Gastroesophageal sphincter (tissue), 4 donors: ENCODE measurements at places on chromosomes 2 and 18. TPM values are rescaled to one million over a fixed set of nuclear protein-coding genes. Genes with fewer than 3 reads are reported as not detected.
A peak's percentile ranks its signal among the peaks of the same experiment; 100 is the strongest.

GRCh38 chr2:95023222-95023597 lies 2.3 kb upstream of the MAL start:
- no peak for ATAC-seq

GRCh38 chr2:144194326-144195071 lies 325.4 kb downstream of the ZEB2 start:
- ATAC-seq: no peak

- ATAC-seq: peak; percentile 46
Measured at GRCh38 chr2:178229927-178230326, 35.6 kb downstream of the OSBPL6 start.

- ATAC-seq: no peak
Measured at GRCh38 chr18:76914314-76914713, 92.0 kb downstream of the ZNF236 start.

GRCh38 chr2:127577973-127578372 lies 42.5 kb downstream of the MYO7B start:
- no peak for ATAC-seq

Gene ALK
- 0.96 TPM for total RNA-seq

DNA sequence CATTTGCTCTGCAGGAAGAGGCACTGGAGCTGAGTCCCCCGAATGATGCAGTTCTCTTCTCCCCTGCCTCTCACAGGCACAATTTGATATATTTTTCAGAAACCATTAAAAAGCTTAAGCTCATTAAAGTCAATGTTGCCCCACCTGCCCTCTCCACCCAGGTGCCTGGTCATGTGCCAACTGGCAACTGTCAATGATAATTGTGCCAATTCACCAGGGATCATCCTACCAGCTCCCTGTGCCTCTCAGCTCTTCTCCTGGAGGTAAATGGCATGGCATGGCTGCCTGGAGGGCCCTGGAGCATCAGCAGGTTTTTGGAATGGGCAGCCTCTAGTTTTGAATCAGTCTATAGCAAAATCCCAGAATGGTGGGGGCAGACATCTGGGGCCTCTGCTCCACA lies 279.6 kb upstream of the ID2 start:
- no peak for ATAC-seq

Gene GREB1
- total RNA-seq: 7.9 TPM

GRCh38 chr2:19580830-19581229 lies 222.4 kb upstream of the OSR1 start:
- no peak for ATAC-seq

DNA sequence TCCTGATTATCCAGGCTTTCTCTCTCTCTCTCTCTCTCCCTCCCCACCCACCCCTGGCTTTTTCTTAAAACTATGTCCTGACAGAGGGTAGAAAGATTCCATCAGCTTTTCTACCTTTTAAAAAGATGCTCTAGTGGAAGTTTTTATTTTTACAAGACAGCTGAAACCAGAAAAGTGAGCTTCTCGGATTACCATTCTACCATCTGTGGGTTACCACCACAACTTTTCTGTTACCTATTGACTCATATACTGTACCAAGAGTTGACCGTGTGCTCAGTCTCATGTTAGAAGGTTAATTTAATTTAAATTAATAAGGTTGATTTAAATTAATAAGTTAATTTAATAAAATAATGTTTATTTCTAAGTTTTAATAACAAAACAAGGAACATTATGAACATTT lies 137.6 kb downstream of the UPP2 start:
- ATAC-seq: no peak

GRCh38 chr2:191382801-191383200 lies 137.6 kb downstream of the MYO1B start:
- no peak for ATAC-seq

Gene SCTR
- not detected for total RNA-seq

GRCh38 chr2:120821446-120822160 lies 85.9 kb downstream of the GLI2 start:
- no peak for ATAC-seq

Gene RAPGEF4
- total RNA-seq: 2.5 TPM

GRCh38 chr2:100924520-100925451 lies 77.3 kb upstream of the RPL31 start:
- ATAC-seq: peak; percentile 71

Gene IL36RN
- total RNA-seq: 0.93 TPM

- ATAC-seq: no peak
Measured at GRCh38 chr2:109069331-109070194, 59.4 kb upstream of the SH3RF3 start.

Gene AQP12A
- total RNA-seq: not detected

GRCh38 chr2:182713601-182714000 lies 2.5 kb upstream of the DNAJC10 start:
- ATAC-seq: no peak

- no peak for ATAC-seq
Measured at GRCh38 chr18:47595831-47596501, 334.5 kb downstream of the SMAD2 start.

DNA sequence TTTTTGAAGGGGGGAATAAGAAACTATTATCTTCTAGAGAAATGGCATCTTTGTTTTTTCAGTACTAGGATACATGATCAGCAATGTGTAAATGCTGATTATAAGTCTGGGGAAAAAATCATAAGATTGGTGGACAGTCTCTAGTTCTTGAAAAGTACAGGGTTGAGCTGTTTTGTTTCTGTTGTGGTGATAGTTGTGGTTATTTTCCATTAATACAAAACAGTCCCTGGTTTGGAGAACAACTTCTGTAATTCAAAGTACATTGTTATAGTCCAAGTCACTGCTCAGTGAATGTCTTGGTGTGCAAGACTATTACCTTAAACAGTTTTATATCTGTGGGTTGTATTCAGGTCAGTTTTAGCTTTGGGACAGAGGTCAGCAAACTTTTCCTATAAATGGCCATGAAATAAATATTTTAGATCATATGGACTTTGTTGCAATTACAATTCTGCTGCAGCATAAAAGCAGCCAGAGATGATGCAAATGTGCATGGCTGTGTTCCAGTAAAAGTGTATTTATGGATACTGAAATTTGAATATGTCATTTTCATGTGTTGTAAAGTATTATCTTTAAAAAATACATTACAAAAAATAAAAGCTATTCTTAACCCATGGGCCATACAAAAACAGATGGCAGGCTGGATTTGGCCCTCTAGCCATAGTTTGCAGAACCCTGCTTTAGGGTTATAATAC lies 111.0 kb downstream of the CERS6 start:
- ATAC-seq: no peak

DNA sequence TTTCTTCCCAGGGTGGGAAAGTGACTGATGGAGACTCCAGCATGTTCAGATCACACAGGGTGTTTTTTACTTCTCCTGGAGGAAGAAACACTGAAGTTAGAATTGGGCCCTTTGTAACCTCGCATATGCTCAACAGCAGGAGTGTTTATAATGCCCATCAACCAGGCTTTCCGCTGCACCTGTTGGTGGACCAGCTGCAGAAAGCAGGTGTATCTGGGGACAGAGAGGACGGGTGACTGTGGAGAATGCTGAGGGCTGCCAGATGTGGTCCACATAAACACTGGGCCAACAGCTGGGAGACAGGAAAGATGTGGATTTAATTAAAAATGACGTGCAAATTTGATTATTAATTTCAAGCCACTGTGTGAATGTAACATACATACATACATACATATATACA lies 335.5 kb upstream of the SPRED2 start:
- no peak for ATAC-seq

GRCh38 chr2:189386741-189387140 lies 54.5 kb upstream of the WDR75 start:
- ATAC-seq: no peak

GRCh38 chr2:15858466-15858865 lies 81.9 kb upstream of the MYCN start:
- no peak for ATAC-seq

DNA sequence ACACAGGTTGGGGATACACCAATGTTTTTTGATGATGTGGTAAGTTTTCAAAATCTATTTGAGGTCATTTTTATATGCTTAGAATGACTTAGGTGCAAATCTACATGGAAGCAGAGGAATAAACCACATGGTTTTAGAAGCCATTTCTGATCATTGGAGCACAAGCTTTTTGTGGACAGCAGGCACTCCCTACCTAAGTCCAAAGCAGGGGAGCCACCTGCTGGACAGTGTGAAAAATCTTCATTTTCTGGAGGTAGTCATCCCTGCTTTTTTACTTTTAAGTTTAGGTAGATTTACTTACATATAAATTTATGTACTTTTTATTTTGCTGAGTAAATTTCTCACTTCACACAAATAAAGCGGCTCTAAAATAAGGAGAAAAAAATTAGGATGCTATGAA lies 323.2 kb downstream of the PLCL1 start:
- no peak for ATAC-seq

Gene ELOA2
- not detected for total RNA-seq

Gene ITGAV
- 100 TPM for total RNA-seq

- no peak for ATAC-seq
Measured at GRCh38 chr2:170485254-170486026, 229.7 kb upstream of the SP5 start.

Gene EFEMP1
- 89.9 TPM for total RNA-seq

DNA sequence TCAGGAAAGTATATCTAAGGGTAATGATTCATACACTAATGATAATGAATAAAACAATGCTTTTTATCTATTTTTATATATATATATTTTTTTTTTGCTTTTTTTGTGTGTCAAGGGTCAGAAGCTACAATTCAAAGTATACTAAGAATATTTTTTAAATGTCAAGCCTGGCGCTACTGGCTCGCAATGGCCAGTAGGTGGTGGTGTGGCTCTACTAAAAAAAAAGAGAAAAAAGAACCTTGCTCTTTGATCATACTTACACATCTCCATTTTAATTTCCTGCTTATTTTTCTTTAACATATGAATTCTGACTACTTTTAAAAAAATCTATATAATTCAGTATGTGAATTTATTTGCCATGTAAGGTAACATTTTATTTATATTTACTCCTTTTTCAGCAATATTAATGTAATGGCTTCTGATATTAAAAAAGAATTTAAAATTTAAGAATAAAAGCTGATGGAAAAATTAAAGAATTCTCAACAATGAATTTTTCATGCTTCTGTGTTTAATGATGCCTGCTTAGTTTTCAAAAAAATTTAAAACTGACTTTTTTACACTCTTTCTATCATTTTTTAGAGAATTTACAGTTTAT lies 232.9 kb downstream of the GULP1 start:
- ATAC-seq: no peak

Gene CRYGC
- not detected for total RNA-seq

Gene INPP1
- total RNA-seq: 27.7 TPM

DNA sequence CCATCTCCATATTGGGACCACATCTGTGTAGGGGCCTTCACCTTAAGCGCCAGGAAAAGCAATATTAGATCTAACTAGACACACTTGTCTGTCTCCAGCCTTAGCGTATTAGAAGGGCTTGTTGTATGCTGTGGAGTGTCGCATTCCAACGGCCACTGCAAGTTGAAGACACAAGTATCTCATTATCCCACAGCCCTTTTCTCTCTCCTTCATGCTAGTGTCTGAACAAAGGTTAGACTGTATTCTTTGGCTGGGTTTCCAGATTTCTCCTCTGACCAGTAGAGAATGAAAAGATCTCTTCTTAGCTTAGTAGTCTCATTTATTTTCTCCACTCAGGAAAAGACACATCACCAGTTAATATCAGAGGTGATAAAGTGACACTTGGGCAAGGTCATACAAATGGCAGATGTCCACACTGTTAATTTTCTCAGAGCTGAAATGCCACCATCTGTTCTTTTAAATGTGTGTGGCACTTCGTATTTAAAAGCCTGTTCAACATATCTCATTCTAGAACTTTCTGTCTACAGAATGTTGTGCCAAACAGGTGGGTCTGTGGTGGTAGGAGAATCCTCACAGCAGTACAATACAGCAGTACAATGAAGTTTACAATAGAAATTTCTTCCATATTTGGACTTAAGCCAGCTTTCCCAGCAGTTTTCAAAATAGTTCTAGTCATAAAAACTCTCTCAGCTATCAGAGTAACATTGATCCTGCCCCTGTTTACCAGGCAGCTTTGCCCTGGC lies 94.0 kb upstream of the ITGA6 start:
- ATAC-seq: no peak

- ATAC-seq: no peak
Measured at GRCh38 chr2:212677466-212677865, 138.9 kb upstream of the ERBB4 start.

Gene CACNB4
- 5.4 TPM for total RNA-seq

DNA sequence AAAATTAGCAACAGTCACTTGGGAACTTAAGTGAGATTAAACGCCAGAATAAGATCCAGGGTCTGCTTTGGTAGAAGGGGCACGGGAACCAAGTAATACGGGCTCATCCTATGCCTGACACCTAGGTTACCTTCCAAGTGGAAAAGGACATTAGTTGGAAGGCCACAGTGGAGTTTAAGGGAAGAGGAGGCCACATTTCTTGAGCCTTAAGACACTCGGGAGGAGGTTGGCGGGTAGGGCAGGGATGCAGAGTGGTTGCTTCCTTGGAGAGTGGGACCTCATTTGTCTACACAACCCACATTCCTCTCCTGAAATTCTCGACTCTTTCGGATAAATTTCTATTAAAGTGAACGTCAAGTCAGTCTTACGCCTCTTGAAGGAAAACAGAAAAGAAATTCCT lies 510 bp upstream of the DNAH6 start:
- ATAC-seq: no peak

- ATAC-seq: no peak
Measured at GRCh38 chr2:10848541-10848940, 36.0 kb upstream of the PDIA6 start.

Gene HOXD12
- not detected for total RNA-seq

GRCh38 chr2:29009711-29010677 lies 28.9 kb downstream of the TOGARAM2 start:
- no peak for ATAC-seq

Gene DSC1
- total RNA-seq: not detected

Gene CPLX4
- not detected for total RNA-seq
